ENCODE measurements at places on chromosomes 4 and X.

- DNase-seq = no peak
These were observed 246.1 kb downstream of the NR3C2 start for GRCh38 chr4:148196164-148196563.

DNA sequence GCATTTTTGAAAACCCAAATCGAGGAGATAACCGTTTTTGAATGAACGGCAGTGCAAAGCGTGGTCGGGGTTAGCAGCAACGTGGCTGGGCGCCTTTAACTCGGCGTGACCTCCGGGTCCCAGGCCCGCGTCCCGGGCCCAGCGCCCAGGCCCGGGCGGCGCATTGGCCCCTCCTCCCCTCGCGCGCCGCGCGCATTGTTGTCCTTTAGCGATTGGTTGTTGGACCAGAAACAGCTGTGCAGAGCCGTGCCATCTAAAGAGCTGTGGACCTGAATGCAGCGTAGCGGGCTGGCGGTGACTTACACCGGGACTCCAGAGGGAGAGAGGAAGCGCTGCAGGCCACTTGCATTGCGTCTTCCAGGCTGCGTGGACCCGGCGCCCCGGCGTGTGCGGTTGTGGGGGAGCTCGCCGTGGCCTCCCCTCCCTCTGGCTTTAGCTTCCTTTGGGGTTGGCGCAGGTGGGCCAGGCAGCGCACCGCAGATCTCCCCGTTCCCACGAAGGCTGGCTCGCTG is at the start of gene STOX2:
TSS of gene STOX2 (plus strand) at position 227 of the 512 bp plus-strand sequence. CDS start 1,484 bp downstream, outside the sequence.
- DNase-seq = no peak

DNA sequence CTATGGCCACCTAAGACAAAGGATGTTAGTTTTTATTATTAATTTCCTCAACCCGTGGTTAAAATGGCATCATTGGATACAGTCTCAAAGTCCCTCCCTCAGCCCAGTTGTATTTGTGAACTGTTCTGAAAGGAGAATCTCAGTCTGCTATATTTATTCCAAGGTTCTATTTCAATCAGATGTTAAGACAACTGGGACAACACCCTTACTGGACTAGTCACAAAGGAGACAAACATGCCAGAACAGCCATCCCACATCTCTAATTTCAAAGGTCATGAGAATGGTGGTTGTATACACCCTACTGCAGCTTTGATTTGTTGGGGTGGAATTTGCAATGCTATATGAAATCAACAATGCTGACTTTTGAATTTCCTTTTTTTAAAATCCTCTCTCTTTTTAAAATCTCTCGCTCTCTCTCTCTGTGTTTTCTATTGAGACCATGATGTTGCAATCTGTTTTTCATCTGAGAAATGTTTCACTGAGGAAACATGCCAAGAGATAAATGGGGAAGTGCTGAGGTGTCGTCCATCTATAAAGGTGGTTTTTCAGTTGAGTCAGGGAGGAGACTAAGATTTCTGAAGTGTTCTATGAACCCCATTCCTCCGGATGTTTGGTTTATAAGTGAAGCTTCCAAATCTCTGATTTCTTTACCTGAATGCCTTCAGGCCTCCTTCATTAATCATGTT is 201.5 kb upstream of the GATB start:
- no peak for DNase-seq

GRCh38 chr4:108393890-108394472 is 225.2 kb upstream of the LEF1 start:
- DNase-seq = no peak

DNA sequence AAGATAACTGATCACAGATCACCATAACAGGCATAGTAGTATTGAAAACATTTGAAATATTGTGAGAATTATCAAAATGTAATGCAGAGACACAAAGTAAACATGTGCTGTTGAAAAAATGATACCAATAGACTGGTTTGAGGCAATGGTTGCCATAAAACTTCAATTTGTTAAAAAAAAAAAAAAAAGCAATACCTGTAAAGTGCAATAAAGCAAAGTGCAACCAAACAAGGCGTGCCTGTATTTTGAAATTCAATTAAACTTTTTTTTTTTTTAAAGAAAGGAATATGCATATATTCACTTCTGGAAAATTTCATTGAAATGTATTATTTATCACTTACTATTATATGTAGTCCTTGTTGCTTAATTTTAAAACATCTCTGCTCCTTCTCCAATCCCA is 27.7 kb downstream of the TMEM154 start:
- DNase-seq = no peak
